WTC11 (cell line): ENCODE measurements at places on chromosomes 16 and 17. TPM values are rescaled to one million over a fixed set of nuclear protein-coding genes. Genes with fewer than 3 reads are reported as not detected.
A peak's percentile ranks its signal among the peaks of the same experiment; 100 is the strongest.

GRCh38 chr17:67632141-67632540 lies 85.6 kb upstream of the NOL11 start:
- peaks cover 4% of the 10 kb centered on the region; the same call in 1 of the 2 replicates for H3K4me1 ChIP-seq
- no peak overlapping the region for H3K27ac ChIP-seq
- H3K36me3 ChIP-seq = peaks cover 13% of the 10 kb centered on the region
- H3K4me3 ChIP-seq = no peak overlapping the region
- no peaks in the 10 kb centered on the region for H3K27me3 ChIP-seq

DNA sequence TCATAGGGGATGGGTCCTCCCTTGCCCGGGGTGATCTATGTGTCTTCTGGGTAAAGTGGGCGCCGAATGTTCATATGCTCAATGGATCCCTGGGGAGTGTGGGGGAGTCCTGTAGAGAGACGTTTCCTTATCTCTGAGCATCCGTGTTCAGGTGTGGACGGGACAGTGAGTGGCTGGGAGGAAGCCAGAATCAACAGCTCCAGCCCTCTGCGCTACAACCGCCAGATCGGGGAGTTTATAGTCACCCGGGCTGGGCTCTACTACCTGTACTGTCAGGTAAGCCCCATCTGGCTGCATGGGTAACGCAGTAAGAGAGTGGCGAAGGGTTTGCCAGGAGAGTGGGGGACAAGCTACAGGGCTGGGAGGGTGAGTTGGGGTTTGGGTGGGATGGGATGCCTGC lies 1.9 kb upstream of the TNFSF13 start:
- H3K27ac ChIP-seq = 0 out of 2 replicates have a peak overlapping the region, but pooled peaks have one; percentile 51
- no peaks in the 10 kb centered on the region for H3K36me3 ChIP-seq
- no peak overlapping the region for H3K4me3 ChIP-seq
- no peaks in the 10 kb centered on the region; the same call in 1 of the 2 replicates for H3K27me3 ChIP-seq
- H3K4me1 ChIP-seq = peaks cover 53% of the 10 kb centered on the region

GRCh38 chr17:31997005-31997404 lies 10.2 kb upstream of the LRRC37B start:
- H3K4me3 ChIP-seq = no peak overlapping the region
- H3K27ac ChIP-seq = no peak overlapping the region
- peaks cover 60% of the 10 kb centered on the region for H3K36me3 ChIP-seq
- H3K4me1 ChIP-seq = no peaks in the 10 kb centered on the region
- DNase-seq = no peak
- no peaks in the 10 kb centered on the region for H3K27me3 ChIP-seq

GRCh38 chr16:19338335-19338734 lies 52.8 kb downstream of the CLEC19A start:
- 0 out of 2 replicates have a peak, but pooled peaks cover 3% of the 10 kb centered on the region for H3K36me3 ChIP-seq
- H3K27me3 ChIP-seq = peaks cover 5% of the 10 kb centered on the region; the same call in 1 of the 2 replicates
- DNase-seq = no peak

- H3K27me3 ChIP-seq = no peaks in the 10 kb centered on the region; the same call in 1 of the 2 replicates
- H3K27ac ChIP-seq = no peak overlapping the region
- no peak overlapping the region for H3K4me3 ChIP-seq
- peaks cover 13% of the 10 kb centered on the region for H3K4me1 ChIP-seq
Observed at GRCh38 chr16:82699711-82700495, 73.1 kb downstream of the CDH13 start.

Gene RIPOR1
- total RNA-seq = 14.9 to 15.9 TPM (median 15.5 TPM) in 3 replicates

Gene MARVELD3
- total RNA-seq = 29.2 to 31.0 TPM (median 30.0 TPM) in 3 replicates

- no peak overlapping the region for H3K27ac ChIP-seq
- DNase-seq = no peak
- no peaks in the 10 kb centered on the region for H3K27me3 ChIP-seq
- H3K4me3 ChIP-seq = no peak overlapping the region
- H3K4me1 ChIP-seq = peaks cover 13% of the 10 kb centered on the region
- H3K36me3 ChIP-seq = peaks cover 14% of the 10 kb centered on the region
Observed at GRCh38 chr16:70747703-70748631, 53.0 kb downstream of the VAC14 start.

DNA sequence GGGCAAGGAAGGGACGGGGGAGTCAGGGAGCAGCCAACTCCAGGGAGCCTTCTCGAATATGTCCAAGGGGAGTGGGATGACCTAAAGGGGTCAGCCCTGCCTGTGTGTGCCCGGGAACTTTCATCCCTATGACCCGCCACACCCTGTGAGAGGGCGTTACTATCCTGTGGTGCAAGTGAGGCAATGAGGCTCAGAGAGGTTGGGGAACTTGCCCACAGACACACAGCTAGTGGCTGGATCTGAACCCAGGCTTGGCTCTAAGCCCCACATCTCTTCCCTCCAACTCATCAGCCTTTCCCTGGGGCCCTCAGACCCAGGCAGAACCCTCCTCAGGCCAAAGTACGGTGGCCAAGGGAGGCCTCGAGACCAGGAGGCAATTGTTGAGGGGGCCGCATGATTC lies 23.2 kb downstream of the JUP start:
- no peaks in the 10 kb centered on the region for H3K4me1 ChIP-seq
- H3K27me3 ChIP-seq = no peaks in the 10 kb centered on the region
- DNase-seq = no peak
